ENCODE measurements at places on chromosomes 5 and 9.

DNA sequence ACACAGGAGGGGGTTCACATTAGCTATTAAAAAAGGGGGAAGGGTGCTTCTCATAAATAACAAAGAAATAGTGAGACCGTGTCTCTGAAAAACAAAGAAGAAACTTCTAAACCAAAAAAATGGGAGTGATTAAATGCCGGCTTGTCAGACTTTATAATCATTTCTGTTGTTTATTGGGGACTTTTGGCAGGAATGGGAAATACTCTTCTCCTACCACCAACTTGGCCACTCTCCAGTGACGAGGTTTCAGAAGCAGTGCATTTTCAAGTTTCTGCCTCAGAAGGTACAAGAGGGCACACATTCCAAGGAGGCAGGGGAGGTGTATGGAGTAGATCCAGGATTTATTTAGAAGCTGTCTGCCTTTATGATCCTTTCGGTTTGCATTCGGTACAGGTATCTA is 46.2 kb downstream of the LIX1 start:
- no peak for DNase-seq

GRCh38 chr5:20610681-20611080 is 622.7 kb upstream of the CDH18 start:
- DNase-seq = no peak

GRCh38 chr5:87020099-87020934 is 247.4 kb upstream of the RASA1 start:
- no peak for DNase-seq

DNA sequence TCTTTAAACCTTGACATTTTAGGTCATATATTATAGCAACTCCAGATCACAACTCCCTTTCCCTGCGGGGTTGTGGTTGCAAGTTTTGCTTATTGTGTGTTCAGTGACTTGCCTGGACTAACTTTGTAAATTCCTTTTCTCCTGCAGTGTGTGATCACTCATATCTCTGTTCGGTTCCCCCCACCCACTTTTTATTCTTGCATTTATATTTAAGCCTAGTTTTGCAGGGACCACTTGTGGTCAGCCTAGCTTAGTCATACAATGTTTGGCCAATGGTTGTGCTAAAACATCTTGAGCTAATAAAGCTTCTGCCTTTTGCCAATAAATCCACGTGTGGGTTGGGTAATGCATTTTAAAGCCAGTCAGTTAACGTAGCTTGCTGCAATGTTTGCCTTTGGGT is 146.5 kb upstream of the IRX4 start:
- no peak for DNase-seq

- DNase-seq = no peak
Measured at GRCh38 chr5:15948190-15948589, 231.4 kb downstream of the MARCHF11 start.

DNA sequence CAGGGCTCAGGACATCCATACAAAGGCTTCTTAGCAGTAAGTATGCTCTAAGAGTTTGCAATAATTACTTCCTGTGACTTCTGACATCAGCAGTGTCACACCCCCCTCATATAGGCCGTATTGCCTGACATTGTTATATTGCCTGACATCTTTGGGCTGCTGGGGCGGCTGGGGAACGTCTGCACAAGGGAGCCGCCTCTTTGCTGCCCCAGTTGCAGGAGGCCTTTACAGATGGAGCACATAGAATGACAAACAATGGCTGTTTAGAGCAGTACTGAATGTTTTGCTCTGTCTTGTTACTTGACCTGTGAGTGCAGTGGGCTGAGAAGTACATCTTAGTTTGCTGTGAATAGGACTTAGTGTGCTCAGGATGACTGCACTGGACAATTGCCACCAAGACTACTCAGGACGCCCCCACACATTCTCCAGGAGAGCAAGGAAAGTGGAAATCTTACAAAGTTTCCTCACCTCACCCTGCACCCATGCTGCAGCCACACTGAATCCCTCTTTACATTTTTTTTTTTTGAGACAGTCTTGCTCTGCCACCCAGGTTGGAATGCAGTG is 65.4 kb upstream of the SPOCK1 start:
- DNase-seq = no peak

- DNase-seq = no peak
Measured at GRCh38 chr9:78357165-78357873, 60.4 kb downstream of the PSAT1 start.

DNA sequence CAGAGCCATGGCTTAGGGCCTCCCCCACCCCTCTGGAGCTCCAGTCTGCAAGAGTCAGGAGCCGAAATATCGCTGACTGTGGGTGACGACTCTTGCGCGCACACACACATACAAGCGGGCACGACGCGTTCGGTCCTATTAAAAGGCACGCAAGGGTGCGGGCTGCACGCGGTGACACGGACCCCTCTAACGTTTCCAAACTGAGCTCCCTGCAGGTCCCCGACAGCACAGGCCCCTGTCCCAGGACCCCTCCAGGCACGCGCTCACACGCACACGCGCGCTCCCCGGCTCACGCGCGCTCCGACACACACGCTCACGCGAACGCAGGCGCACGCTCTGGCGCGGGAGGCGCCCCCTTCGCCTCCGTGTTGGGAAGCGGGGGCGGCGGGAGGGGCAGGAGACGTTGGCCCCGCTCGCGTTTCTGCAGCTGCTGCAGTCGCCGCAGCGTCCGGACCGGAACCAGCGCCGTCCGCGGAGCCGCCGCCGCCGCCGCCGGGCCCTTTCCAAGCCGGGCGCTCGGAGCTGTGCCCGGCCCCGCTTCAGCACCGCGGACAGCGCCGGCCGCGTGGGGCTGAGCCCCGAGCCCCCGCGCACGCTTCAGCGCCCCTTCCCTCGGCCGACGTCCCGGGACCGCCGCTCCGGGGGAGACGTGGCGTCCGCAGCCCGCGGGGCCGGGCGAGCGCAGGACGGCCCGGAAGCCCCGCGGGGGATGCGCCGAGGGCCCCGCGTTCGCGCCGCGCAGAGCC is at the start of gene GRIN1:
TSS of gene GRIN1 (plus strand) at position 433 of the 746 bp plus-strand sequence. CDS start 333 bp downstream, outside the sequence.
- DNase-seq = no peak

DNA sequence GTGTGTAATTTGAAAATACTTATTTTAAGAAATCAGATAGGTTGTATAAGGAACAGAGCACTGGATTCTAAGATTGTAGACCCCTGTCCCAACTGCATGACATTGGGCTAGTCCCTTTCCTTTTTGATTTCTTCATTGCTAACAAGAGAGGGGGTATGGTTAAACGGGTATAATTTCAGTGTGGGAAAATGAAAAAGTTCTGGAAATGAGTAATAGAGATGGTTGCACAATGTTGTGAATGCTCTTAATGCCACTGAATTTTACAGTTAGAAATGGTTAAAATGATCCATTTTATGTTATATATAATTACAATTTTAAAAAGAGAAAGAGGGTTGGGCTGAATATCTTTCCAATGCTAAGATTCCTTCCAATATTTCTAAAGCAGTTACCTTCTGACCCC is 103.3 kb upstream of the LHFPL2 start:
- DNase-seq = no peak

- DNase-seq = no peak
Measured at GRCh38 chr5:153212471-153212870, 278.0 kb upstream of the GRIA1 start.

DNA sequence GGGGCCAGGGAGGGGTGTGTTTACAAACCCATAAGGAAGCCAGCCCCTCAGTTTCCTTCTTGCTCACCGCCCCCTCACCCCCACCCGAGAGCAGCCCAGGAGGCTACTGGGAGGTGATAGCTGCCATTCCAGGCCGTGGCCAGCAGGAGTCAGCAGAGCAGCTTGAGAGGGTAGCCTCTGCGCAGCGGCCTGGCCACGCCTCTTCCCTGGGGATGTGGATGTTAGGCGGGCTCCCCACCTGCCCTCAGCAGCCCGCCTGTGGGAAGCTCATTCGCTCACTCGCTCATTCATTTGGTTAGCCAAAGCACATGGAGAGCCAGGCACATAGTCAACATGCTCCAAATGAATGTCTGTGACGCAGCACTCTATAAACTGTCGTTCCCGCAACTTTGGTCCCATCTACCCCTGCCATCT is 6.1 kb upstream of the DPM2 start:
- DNase-seq = no peak

- no peak for DNase-seq
Measured at GRCh38 chr9:74526215-74526614, 29.1 kb downstream of the RORB start.

DNA sequence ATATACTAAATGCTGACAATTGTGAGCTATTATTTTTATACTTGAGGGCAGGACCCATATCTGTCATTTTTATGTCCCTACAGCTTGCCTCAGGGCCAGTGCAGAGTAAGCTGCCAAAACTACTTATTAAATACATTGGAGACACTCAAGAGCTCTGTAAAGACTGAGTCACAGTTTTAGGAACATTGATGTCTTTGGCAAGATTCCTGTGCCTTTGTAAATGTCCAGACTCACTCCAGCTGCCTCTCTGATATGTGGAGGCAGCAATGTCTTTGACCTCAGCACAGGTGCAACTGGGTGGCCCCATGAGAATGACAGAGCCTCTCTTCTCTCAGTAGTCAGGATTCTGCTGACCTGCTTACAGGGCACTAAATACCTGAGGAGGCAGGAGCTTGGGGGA is 363.2 kb downstream of the OSTF1 start:
- DNase-seq = no peak

- DNase-seq = no peak
Measured at GRCh38 chr9:18673179-18673578, 199.2 kb downstream of the ADAMTSL1 start.

DNA sequence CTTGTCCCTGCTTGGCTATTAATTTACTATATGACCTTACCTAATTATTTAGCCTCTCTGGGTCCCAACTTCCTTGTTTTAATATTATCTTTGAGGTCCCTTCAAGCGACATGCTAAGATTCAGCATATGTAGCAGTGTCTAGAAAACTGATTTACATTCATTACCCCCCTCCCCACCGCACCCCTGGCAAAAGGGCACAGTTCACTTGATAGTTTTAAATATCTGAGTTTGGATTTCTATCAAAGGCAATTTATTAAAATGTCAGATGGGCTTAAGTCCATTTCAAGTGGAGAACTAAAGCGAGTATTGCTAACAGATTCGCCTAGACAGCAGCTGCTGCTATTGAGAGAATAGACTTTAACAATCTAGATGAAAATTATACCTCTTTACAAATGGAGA is 3.9 kb downstream of the CEMIP2 start:
- DNase-seq = no peak

DNA sequence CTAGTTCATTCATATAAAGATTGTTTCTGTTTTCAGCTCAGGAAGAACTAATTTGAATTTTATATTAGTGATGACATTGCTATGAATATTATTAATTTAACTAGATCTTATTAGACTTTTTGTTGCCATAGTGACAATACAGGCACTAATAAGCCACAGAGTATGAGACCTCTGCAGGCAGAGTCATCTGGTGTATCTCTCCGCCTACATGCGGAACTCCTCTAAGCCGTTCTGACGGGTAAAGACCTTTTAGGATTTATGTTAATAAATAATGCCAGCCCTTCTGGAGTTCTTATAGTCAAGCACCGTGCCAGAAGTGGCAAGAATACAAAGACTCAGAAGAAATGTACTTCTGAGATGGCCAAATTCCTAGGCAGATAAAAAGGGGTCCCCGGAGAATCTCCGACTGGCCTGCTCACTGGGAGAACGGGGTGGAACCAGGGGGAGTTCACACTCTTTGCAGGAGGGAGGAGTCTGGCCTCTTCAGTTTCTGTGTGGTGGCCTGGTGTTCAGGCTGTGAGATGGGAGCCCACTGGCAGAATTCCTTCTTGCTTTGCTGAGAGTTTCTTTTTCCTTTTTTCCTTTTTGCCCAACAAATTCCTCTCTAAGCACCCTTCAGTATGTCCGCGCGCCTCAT is 85.1 kb upstream of the IL12B start:
- no peak for DNase-seq

GRCh38 chr5:133035224-133035623 is 8.9 kb upstream of the ZCCHC10 start:
- no peak for DNase-seq

- no peak for DNase-seq
Measured at GRCh38 chr5:142976861-142977260, 206.7 kb downstream of the ARHGAP26 start.

DNA sequence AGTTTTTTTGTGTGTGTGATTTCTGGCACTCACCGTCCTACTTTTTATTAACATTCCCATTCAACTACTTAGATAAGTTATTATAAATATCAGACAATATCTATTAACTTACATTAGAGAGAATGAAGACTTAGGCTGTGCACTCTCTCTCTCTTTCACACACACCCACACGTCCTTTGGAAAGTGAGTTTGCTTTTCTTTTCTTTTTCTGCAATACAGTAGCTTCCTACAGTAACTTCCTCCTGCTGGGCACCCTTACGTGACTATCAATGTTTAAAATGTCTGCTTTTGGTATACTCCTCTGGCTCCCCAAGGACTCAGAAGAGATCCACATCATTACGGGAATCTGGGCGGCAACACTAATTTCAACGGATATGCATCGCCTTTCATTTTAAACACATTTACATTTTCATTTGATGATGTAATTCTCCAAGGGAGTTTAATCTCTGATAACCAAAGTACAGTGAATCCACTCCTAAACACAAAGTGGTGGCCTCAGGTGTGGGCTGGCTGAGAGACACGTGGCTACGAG is 179.5 kb downstream of the MAPKAP1 start:
- no peak for DNase-seq

GRCh38 chr9:135001526-135001925 is 83.8 kb upstream of the FCN1 start:
- no peak for DNase-seq

DNA sequence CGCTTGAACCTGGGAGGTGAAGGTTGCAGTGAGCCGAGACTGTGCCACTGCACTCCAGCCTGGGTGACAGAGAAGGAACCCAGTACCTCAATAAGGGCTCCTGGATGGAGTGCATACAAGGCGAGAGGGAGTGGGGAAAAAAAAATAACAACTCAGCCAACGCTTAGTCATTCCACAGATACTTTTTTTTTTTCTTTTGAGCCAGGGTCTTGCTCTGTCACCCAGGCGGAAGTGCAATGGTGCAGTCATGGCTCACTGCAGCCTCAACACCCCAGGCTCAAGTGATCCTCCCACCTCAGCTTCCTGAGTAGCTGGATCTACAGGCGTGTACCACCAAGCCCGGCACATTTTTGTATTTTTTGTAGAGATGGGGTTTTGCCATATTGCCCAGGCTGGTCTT is 59.5 kb upstream of the GGTA1 start:
- no peak for DNase-seq

DNA sequence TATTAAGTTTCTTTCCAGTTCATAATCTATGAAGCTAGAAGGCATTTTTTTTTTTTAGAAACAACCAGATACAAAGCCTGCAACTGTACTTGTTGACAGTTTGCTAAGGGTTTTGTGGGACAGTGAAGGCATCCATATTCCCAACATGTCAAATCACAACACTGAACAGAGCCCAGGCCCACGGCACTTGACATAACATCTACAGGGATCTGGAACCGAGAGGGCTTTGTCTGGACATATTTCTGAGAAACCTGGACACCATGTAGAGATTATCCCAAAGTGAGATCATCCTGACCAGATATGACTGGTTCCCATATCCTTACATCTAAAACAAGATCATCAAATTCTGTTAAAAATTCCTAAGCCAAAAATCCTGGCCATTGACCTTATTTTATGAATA is 336.3 kb downstream of the ACTL7B start:
- DNase-seq = no peak

DNA sequence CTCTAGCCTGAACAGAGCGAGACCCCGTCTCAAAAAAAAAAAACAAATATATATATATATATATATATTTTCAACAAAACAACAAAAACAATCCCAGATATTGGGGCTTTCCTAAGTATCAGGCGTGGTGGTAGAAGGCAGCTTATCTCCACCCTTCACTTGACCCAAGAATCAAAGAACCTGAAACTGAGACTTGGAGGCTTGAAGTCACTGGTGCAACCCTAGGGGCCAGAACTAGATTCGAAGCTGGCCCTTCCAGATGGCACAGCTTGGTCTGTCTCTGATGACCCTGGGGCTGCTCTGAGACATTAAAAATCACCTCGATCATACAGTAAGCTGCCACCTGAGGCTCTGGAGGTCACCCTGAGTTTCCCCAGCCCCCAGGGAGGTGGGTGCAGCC is 1.3 kb upstream of the KCNMB1 start:
- no peak for DNase-seq

All from cerebellar nuclear complex (tissue), 1 donor.